ENCODE measurements at places on chromosomes 6 and 20.

- no peak for DNase-seq
Measured at GRCh38 chr20:24767623-24768100, 181.4 kb upstream of the CST7 start.

- DNase-seq: no peak
Measured at GRCh38 chr6:38261626-38262025, 378.1 kb downstream of the BTBD9 start.

DNA sequence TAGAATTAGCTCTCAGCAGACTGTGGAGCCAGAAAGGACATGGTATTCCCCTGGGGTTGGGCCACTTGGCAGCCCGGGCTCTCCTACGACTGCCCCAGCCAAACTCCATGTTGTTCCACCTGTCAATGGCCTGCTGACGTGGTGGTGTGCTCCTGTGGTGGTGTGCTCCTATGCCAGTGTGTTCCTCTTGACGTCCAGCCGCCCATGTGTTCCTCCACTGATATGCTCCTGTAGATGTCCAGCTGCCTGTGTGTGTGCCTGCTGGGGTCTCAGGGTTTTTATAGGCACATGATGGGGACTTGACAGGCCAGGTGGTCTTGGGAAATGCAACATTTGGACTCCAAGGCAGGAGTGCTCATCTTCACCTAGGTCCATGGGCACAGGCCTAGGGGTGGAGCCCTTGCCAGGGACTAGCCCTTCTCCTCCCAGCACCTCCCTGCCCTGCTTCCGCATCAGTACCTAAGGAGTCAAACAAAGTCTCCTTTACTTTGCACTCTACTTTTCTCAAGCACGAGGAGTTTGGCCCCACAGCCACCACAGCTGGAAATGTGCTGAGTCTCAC, 133.5 kb downstream of the TINAG start:
- no peak for DNase-seq

DNA sequence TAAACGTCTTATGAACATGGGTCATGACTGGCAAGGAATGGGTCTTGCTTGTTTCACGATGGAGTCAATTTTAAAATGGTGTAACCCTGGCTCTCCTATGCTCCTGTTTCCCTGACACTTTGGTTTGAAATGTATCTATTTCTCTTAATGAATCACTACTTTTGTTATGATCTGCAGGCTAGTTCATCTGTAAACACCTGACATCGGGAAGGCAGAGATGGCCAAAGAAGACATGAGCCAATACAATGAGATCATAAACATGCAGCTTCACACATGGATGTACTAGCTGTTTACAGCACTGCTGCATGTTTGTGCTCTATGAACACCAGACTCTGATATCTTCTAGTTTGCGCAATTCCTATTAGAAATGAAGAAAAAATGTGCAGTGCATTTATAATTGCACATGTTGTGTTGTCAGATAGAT, 11.0 kb upstream of the RAD21L1 start:
- no peak for DNase-seq

GRCh38 chr6:141203902-141204575, 928.7 kb upstream of the GJE1 start:
- no peak for DNase-seq

DNA sequence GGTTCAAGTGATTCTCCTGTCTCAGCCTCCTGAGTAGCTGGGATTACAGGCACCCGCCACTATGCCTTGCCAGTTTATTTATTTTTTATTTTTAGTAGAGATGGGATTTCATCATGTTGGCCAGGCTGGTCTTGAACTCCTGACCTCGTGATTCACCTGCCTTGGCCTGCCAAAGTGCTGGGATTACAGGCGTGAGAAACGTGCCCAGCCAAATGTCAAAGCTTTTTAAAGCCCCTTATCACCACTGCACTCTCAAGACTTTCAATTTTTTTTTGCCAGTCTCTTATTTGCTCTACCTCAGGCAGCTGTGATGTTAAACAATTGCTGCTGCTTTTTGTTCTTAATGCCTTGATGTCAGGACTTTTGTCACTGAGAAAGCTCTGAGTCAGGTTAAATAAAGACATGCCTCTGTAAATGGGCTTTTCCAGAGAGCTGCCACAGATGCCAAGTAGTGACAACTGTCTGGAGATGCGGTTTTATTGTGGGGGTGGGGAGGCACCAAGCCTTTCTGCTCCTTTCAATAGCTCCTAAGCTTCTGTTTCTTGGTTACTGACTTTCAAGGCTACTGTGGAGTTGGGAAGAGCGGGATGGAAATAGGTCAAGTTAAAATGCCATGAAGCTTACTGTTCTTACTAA, 29.2 kb downstream of the RSPH3 start:
- DNase-seq: no peak

- DNase-seq: no peak
Measured at GRCh38 chr6:95690328-95690727, 113.0 kb downstream of the MANEA start.

GRCh38 chr6:102525336-102525735, 1131.8 kb downstream of the GRIK2 start:
- DNase-seq: no peak

GRCh38 chr6:132202574-132202973, 198.7 kb downstream of the MOXD1 start:
- DNase-seq: no peak

GRCh38 chr20:5095931-5096330, 23.8 kb downstream of the PCNA start:
- no peak for DNase-seq
